ENCODE measurements at places on chromosomes 5 and 9.

DNA sequence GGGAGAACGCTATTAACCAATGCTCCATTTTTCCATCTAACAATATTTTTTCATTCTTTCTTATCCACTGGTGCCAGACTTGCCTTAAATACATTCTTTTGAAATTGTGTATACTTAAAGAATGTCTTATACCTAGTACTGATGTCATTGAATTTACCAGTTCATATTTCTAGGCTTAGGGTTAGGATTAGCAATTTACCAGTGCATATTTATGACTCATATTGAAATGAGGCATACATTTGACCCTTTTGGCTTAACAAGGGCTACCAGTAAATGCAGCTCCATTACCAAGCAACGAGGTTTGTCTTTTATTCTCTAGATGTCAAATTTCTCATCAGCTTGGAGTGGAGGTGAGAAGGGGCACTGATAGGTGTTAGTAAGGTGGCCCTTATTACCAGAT lies 89.5 kb downstream of the CDH9 start:
- DNase-seq, result no peak

DNA sequence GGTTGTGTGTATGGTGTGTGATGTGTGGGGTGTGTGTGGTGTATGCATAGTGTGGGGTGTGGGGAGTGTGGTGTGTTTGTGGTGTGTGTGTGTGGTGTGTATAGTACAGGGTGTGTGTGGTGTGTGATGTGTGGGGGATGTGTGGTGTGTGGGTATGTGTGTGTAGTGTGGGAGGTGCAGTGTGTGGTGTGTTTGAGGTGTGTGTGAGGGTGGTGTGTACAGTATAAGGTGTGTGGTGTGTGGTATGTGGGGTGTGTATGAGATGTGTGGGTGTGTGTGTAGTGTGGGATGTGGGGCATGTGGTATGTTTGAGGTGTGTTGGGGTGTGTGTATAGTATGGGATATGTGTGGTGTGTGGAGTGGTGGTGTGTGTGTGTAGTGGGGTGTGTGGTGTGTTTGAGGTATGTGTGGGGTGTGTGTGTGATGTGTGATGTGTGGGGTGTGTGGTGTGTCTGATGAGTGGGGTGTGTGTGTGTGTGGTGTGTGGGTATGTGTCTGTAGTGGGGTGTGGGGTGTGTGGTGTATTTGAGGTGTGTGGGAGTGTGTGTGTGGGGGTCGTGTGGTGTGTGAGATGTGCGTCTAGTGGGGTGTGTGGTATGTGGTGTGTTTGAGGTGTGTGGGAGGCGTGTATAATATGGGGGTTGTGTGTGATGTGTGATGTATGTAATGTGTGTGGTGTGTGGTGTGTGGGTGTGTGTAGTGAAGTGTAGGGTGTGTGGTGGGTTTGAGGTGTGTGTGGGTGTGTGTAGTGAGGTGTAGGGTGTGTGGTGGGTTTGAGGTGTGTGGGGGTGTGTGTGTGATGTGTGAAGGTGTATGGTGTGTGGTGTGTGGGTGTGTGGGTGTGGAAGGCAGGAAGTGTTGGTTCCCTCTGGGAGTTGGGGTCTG lies 8.6 kb downstream of the ECSCR start:
- DNase-seq, result no peak

GRCh38 chr5:72615061-72615460 lies 107.9 kb upstream of the ZNF366 start:
- no peak for DNase-seq

DNA sequence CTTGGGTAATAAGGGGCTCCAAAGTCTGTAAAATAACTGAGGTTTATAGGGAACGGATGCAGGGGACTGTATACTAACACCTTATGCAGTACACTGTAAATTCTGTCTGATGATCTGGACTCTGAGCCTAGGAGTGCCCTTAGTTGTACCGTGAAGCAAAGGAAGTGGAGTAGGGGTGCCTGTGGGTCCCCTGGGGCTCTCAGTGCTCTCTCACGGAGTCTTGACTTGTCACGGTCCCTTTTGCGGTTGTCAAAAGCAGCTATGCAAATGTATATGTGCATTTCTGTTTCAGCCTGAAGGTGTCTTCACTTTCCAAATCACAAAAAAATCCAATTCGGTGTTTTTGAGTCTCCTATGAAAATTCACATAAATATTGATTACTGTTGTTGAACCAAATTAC lies 17.8 kb downstream of the DMRT1 start:
- no peak for DNase-seq

DNA sequence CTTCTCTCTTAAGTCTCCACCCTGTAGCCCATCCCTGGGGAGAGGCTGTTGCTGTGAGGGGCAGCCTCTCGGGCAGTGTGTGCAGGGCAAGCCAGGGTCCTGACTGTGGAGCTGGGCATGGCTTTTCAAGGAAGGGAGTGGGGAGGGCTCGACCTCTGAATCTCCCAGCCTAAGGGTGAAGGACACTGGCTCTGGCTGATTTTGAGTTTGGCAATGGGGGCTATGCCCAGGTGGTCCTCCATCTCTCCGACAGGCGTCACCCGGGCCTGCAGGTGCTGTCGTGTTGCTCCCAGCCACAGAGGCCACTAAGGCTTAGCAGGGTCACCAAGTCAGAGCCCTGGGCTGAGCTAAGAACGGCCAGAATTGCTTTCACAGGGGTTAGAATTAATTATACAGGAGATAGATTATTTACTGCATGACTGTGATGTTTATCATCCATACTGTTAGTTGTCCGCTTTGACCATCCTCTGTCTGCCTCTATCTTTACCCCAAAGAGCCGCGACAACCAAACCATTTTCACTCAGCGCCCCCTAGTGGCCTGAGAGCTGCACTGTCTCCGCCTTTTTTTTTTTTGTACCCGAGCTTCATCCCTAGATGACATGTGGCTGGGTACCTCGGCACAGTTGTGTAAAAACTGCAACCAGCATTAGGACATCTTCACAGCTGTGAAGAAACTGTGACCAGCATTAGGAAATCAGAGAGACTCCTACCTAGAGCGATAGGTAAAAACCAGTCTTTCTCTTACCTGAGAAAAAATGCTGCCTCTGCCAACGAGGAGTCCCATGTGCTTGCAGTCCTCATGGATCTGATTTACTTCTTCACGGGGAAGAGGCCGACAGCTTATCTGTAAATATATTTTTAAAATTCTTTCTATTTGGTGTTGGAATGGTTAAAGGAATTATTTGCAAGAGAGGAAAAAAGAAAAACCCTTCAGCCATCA lies 44.5 kb downstream of the AGXT2 start:
- DNase-seq, result no peak

- no peak for DNase-seq
These were observed 188.9 kb downstream of the SPOCK1 start for GRCh38 chr5:137310051-137310730.

GRCh38 chr5:6708814-6709213 lies 4.4 kb upstream of the TENT4A start:
- DNase-seq, result no peak

- DNase-seq, result no peak
These were observed 29.7 kb upstream of the TDRD7 start for GRCh38 chr9:97382099-97382718.

- DNase-seq, result no peak
These were observed 536 bp downstream of the SLC27A4 start for GRCh38 chr9:128340691-128341434.

GRCh38 chr9:76789840-76790239 lies 25.6 kb downstream of the PCA3 start:
- no peak for DNase-seq

GRCh38 chr9:127566351-127567001 lies 45.6 kb upstream of the STXBP1 start:
- DNase-seq, result no peak

- DNase-seq, result no peak
These were observed 93.4 kb downstream of the PLK2 start for GRCh38 chr5:58366461-58366860.

DNA sequence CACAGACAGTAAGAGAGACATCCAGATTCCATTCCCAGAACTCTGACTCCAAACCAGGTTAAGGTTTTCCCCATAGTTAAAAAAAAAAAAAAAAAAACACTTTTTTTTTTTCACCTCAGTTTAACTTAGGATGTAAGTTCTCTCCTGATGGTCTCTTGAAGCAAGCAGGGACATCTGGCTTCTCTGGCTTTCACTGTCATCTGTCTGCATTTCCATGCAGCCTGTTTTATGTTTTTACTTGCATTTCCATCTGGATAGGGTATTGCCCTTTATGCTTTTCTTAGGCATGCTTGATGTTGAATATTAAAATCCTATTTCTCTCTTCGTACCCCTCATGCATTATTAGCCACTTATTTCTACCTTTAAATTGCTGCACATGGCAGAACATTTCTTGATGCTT lies 135.3 kb upstream of the WWC1 start:
- DNase-seq, result no peak

DNA sequence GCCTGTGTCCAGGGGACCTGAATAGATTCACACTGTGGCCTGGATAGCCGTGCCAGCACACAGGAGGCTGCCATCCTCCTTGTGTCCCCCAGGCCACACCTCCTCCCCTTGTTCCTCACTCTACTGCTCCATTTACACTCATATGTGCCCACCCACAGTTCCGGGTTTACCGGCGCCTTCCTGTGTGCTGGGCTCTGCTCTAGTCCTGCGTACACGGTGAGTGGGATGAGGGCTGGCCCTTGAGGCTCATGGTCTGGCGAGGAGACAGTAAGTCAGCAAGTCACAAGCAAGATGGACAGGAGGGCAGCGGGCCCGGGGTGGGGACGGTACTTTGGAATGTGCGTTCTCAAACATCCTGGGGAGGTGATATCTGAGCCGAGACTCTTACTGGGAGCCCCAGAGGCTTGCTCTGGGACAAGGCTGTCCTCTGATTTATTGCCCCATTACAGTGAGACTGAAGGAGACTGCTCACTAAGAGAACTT lies 32.4 kb upstream of the NXNL2 start:
- no peak for DNase-seq

GRCh38 chr5:53397141-53397757 lies 83.2 kb upstream of the FST start:
- DNase-seq, result no peak

DNA sequence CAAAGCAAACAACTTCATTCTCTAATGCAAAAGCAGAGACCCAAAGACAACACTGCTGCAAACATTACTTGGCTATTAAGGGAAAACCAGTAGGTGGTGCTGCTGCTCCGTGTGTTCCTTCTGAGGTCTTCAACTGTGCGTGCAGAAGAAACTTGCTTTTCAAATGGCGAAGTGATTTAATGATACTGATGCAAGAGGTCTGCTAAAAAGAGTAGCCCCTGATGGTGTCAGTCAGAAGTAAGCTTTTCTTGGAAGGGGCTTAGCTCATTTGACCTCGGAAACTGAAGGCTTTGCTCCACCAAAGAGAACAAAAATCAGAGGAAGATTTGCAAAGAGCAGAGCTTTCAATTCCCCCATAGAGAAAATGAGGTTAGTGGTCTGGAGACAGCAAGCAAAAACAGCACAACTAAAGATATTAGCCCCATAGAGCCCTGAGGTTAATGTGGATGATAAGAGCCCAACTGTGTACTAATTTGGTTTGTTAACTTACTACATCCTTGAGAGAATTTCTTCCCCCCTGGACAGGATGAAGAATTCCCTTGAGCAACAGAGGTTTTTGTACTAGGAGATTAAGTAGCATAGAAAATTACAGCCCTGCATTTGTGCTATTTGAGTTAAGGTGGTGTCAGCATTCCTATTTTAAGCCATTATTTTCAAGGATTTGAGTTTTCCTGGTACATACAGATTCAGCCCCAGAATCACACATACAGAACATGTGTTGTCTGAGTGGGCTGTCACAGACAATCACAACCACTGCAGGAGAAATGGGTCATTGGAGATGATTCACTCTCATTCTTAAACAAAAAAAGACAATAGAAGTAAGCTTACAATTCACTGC lies 153.2 kb upstream of the C9orf72 start:
- no peak for DNase-seq

- no peak for DNase-seq
These were observed 40.4 kb downstream of the CTNNA1 start for GRCh38 chr5:138793575-138793974.

- DNase-seq, result no peak
These were observed 22.7 kb upstream of the QSOX2 start for GRCh38 chr9:136268318-136268717.

- no peak for DNase-seq
These were observed 89.4 kb downstream of the SH3TC2 start for GRCh38 chr5:148973455-148973854.

DNA sequence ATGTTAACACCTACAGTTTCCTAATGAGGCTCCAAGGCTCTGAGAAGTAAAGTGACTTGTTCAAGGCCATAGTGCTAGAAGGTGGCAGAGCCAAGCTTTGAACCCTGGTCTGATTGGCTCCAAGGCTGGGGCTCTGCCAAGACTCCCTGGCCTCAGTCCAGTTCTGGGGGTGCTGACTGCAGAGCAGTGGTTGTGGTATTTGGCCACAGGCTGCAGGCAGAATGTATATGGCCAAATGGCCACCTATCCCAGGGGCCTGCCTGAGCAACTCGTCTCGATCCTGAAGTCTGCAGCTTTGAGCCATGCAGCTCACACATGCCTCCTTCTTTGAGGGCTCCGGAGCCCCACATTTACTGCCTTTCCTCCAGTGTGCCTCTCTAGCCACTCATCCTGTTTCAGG lies 9.7 kb upstream of the NEK6 start:
- no peak for DNase-seq

DNA sequence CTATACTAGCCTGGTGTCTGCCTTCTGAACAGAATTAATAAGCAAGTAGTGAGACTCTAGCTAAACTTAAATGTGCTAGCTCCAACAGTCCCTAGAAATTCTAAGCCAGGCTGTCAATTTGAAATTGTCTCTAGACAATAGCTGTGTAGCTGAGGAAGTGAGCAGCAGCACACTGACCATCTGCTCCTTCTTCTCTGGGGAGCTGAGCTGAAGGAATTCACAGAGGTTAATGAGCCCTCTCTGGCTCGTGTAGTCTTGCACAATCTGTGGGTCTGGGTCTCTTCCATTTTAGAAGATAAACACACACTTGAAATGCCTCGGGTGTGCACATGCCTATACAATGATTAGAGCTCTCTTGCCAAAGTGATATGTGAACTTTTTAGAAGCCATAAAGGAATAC lies 63.5 kb upstream of the BARX1 start:
- DNase-seq, result no peak

DNA sequence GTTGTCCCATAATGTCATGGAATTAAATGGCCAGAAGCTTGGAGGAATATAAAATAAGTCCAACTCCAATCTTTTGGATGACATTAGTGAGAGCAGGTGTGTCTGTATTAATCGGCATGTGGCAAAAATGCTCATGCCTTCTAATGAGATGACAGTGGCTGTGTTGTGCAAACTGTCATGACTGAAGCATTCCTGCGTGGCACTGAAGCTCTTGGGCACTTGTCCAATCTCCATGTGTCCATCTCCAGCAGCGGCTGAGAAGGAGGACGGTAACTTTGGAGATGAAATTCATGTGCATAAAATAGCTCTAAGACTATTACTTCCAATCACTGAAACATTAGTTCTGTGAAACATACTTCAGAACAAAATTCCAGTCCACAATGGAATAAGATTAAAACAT lies 697.5 kb upstream of the GRAMD2B start:
- DNase-seq, result no peak

DNA sequence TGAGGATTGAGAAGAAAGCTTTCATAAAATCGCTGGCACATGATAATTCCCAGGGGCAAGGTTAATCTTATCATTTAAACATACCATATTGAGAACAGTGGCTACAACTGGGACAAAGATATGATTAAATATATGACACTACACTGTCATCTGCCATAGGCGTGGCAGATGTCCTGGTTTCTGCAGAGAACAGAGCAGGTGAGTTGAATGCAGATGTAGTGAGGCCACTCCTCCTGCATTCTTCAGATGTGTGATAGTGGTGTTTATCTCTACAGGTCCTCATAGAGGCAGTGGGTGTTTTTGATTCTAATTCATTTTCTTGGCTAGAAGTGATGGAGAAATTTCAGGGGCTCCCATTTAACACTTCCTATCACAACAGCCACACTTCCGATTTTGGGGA lies 237.0 kb upstream of the CDH9 start:
- DNase-seq, result no peak

Data from T-helper 22 cell (primary cell).